Fibroblast of skin of back (primary cell): ENCODE measurements at places on chromosomes 16 and 17.
A peak's percentile ranks its signal among the peaks of the same experiment; 100 is the strongest.

- DNase-seq, result no peak
These were observed 150.0 kb upstream of the PSMD7 start for GRCh38 chr16:74146643-74147042.

- no peak for DNase-seq
These were observed 51.3 kb upstream of the ADORA2B start for GRCh38 chr17:15893658-15894024.

GRCh38 chr17:6666557-6666956, 15.0 kb downstream of the C17orf100 start:
- DNase-seq, result no peak

- no peak for DNase-seq
These were observed 623 bp downstream of the TTLL6 start for GRCh38 chr17:48816438-48816773.

GRCh38 chr16:68082629-68083238, 2.4 kb upstream of the NFATC3 start:
- DNase-seq, result no peak

GRCh38 chr16:27770271-27771196, 220.6 kb downstream of the KATNIP start:
- no peak for DNase-seq

DNA sequence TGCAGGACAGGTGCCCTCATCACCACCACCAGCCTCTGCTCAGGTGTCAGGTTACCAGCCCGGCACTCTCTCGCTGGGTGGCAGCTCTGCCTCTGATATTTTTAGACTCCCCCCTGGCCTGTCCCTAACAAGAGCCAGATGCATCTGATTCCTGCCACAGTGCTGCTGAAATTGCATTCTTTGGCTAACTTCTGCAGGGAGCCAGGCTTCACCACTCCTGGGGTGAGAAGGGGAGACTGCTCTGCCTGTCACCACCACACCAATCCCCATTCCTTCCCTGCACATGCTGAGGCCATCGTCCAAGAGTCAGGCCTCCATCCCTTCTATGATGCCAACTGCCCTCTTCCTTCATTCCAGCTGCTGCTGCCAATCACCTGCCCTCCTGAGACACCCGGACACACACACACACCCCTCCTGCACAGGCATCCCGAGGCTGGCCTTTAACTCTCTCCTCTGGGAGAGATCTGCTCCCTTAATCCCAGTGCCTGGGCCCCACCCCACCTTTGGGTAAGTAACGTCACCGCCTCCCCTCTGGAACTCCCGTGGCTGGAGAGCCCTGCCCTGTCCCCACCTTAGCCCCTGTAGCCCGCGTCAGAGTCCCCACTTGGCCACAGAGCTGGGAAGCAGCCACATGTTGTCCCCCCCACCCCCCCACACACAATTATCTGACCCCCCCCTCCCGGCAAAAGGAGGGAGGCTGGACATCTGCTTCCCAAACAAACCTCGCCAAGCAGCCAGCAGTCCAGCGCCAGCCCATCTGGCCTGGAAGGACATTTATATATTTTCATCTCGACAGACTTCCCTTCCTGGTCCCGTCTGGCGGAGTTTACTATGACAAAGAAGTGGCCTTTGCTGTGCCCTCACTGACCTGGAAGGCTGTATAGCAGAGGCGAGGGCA, 2.8 kb downstream of the EMP2 start:
- peak; percentile 54 for DNase-seq

GRCh38 chr17:82105882-82106687, 8.0 kb upstream of the FASN start:
- DNase-seq, result peak; percentile 50

- DNase-seq, result no peak
These were observed 29.3 kb downstream of the DYNLRB2 start for GRCh38 chr16:80570106-80570478.

GRCh38 chr16:60261425-60261824, 1527.3 kb upstream of the GOT2 start:
- no peak for DNase-seq

DNA sequence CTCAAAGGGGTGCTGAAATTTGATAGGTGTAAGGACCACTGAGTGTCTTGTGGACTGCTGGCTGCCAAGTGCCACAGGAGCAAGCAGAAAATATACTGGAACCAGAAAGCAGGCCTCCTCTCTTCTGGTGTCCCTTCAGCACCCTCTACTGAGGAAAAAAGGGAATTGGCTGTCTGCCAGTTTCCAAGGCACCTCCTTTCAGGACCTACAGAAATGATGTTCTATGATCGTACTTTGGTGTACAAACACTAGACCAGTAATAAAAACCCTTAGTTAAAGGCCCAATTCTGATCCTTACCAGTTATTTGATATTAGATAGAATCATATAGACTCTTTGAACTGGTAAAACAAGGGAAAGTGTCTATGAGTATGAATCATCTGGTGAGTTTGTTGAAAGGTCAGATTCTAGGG, 35.8 kb upstream of the BCAS3 start:
- peak; percentile 80 for DNase-seq

DNA sequence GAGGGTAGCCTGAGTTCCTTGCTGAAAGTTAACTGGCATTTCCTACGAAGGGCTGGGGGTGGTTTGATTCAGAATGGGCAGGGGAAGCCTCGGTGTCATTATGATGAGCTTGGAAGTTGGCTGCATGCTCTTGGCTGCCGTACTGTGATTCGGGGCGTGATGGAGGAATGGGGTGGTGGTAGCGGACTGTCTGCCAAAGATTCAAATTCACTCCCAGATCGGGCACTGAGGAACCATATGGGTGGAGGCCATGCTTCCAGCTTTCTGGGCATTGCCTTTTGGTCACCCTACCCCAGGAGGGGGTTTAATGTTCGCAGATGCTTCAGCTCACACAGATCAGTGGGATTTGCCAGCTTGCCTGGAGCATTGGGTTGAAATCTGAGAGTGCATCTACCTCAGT, 492.8 kb upstream of the EEF2KMT start:
- no peak for DNase-seq

DNA sequence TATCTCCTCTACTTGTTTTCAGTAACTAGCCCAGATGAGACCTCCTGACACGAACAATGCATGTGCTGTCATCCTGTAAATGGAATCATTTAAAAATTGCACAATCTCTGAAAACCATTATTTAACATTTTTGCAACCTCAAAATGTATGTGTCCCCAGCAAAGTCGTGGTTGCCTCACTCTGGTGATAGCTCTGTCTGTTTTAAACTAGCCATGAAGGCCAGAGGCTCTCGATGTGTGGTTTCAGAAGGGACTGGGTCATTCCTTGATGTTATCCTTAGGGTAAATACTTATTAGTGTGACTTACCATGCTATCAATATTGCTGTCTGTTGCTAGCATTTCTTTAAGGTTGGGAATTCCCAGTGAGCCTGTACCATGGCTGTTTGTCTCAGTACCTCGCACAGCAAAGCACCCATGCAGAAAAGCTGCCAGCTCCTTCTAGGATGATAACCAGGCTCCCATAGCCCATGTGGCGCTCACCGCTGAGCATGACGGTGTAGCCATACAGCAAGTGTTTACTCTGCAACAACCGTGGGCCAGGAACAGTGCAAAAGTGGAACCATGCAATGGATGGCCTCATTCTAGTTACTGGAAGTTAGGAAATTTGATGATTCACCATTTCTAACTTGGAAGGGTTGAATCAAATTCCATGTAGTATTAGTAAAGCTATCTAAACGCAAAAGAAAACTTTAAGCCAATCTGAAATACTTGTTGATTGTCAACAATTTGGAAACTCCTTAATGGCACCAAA, 2.9 kb upstream of the PGS1 start:
- peak; percentile 91 for DNase-seq

- DNase-seq, result peak; percentile 12
These were observed 1.6 kb downstream of the CAPN15 start for GRCh38 chr16:529012-529575.

DNA sequence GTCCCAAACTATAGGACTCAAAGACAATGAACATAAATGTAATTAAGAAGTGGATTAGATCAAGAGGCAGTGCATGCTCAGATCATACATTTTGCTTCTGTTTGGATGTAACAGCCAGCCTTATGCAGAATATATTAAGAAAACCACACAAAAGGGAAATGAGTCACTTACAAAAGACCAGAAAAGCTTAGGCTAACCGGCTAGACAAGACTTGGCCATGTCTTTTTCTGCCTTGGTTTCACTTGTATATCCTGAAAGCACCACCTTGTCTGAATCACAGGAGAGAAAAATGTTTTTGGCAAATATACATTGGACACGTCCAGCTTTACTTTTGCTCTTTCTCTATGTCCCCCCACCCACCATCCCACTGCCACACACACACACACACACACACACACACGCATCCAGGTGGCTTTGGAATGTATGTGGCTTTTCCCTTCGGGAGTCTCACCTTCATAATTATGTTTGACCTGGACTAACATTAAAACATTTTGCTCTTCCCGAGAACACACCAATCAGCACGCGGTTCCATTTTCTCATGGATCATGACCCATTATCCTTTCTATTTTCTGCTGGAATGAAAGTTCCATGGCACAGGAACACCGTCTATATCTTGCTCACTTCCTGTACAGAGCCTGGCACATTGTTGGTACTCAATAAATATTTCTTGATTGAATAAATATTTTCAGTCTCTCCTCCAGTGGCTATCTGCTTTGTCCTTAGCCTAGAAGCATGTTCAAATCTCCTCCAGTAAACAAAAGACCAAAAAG, 64.6 kb downstream of the CDK5R1 start:
- peak; percentile 56 for DNase-seq
